ENCODE measurements at places on chromosomes 13 and 19. TPM values are rescaled to one million over a fixed set of nuclear protein-coding genes. Genes with fewer than 3 reads are reported as not detected.

USHBP1 gene
- total RNA-seq = 0.05 TPM

DHPS gene
- total RNA-seq = 51.4 TPM

URI1 gene
- 67.1 TPM for total RNA-seq

NXNL1 gene
- total RNA-seq = not detected

SLC15A1 gene
- total RNA-seq = not detected

NCCRP1 gene
- not detected for total RNA-seq

All from smooth muscle cell of the umbilical artery (primary cell).